ENCODE measurements at places on chromosomes 11 and 22.

- no peak for DNase-seq
These were observed 88.8 kb downstream of the CTTN start for GRCh38 chr11:70487160-70487559.

GRCh38 chr11:118281284-118281683 is 17.2 kb upstream of the MPZL2 start:
- no peak for DNase-seq

GRCh38 chr11:129021295-129021694 is 78.6 kb upstream of the TP53AIP1 start:
- no peak for DNase-seq

DNA sequence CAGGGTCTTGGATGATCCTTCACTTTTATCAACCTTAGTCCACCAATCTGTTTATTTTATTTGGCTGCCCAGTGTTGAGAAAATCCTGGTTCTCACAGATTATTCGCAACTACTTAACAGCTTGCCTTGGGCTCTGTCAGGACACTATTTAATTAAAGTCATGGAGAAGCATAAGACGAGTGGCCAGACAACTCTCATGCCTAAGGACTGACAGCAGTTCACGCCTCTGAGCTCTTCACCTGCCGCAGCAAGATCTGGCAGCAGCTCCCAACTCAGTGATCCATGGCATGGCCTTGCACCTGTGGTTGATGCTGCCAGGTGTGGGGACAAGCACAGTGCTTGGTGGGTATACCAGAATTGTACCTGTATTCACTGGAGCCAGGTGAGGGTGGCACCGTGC is 37.8 kb downstream of the HIRA start:
- DNase-seq: no peak

DNA sequence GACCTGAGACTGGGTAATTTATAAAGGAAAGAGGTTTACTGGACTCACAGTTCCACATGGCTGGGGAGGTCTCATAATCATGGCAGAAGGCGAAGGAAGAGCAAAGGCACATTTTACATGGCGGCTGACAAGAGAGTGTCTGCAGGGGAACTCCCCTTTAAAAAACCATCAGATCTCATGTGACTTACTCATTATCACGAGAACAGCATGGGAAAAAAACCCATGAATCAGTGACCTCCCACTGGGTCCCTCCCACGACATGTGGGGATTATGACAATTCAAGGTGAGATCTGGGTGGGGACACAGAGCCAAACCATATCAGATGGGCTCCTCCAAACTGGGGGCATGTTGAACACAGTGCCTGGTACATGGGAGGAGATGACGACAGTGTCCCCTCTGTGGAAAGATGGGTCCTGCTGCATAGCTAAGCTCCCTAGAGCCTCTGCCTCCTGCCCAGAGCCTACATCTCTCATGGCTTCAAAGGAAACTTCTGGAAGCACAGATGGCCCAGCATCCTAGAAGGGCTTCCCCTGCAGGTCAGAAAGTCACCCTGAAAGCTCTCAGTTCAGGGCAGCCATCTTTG is 46.1 kb downstream of the MYEOV start:
- DNase-seq: peak; percentile 7

DNA sequence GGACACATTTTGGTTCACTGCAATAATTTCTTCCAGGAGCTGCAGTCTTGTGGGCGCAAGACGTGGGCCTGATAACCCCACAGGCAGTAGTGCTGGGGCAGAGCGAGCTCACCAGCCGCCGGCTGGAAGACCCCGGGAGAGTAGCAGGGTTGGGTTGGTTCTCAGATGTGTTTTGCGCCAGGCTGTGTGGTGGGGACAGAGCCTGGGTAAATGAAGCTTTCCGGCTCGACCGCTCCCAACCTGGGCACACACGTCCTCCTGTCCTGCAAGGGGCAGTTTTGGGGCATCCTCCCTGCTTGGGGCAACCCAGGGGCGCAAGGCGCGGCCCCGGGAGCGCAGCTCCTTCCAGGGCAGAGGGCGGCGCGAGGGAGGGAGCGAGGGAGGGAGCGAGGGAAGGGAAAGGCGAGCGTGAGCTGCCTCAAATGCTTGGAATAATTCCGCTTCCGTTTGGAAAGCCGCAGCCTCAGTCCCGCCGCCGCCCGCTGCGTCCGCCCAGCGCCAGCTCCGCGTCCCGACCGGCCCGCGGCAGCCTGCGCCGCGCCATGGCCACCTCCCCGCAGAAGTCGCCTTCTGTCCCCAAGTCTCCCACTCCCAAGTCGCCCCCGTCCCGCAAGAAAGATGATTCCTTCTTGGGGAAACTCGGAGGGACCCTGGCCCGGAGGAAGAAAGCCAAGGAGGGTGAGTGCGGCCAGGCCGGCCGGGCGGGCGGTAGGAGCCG is at the start of gene PARVA:
Gene PARVA (plus strand): TSS at position 466 of the 718 bp plus-strand sequence. CDS start 77 bp downstream, at position 543.
- no peak for DNase-seq

GRCh38 chr22:28600546-28601143 is 79.0 kb downstream of the TTC28 start:
- DNase-seq: no peak

DNA sequence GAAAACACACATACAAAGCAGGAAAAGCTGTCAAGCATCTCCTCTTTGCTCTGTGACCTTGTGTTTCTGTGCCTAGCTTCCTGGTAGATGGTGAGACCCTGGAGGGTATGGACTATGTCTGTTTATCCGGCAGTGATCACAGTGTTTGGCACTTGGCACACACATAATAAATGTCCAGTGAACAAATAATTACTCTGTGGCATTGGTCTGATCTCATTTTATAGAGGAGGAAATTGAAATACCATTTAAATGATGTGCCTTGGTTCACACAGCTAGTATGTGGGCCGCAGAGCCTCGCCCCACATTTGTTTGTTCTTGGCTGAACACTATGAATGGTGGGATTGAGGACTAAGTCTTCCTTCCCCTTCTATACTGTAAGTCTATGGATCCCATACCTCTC is 104.7 kb upstream of the SPON1 start:
- DNase-seq: no peak

- DNase-seq: peak; percentile 58
These were observed 6.3 kb upstream of the KCNJ5 start for GRCh38 chr11:128884703-128885338.

- no peak for DNase-seq
These were observed 17.5 kb upstream of the MYH9 start for GRCh38 chr22:36405221-36405661.

- DNase-seq: peak; percentile 35
These were observed 19.2 kb downstream of the NECTIN1 start for GRCh38 chr11:119709638-119710346.

GRCh38 chr11:95483339-95483738 is 252.3 kb upstream of the SESN3 start:
- no peak for DNase-seq

GRCh38 chr22:36337365-36338130 is 50.2 kb downstream of the MYH9 start:
- DNase-seq: no peak

- DNase-seq: no peak
These were observed 12.1 kb downstream of the DUSP18 start for GRCh38 chr22:30655532-30655931.

DNA sequence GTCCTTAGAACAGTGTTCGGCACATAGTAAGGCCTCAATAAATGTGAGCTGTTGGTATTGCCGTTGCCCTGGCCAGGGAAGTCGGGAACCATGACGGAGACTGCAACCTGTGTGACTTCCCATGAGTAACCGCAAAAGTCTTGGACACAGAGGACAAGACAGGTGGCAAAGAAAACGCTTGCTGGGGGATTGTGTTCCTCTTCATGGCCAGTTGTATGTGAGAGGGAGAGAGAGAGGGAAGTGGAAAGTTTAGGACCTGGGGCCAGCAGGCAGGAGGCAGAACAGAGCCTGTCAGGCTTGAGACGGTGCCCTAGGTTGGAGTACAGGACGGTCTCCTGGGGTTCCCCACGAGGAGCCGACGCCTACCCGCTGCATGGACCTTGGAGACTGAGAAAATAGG is 90.2 kb downstream of the CEP164 start:
- DNase-seq: no peak

DNA sequence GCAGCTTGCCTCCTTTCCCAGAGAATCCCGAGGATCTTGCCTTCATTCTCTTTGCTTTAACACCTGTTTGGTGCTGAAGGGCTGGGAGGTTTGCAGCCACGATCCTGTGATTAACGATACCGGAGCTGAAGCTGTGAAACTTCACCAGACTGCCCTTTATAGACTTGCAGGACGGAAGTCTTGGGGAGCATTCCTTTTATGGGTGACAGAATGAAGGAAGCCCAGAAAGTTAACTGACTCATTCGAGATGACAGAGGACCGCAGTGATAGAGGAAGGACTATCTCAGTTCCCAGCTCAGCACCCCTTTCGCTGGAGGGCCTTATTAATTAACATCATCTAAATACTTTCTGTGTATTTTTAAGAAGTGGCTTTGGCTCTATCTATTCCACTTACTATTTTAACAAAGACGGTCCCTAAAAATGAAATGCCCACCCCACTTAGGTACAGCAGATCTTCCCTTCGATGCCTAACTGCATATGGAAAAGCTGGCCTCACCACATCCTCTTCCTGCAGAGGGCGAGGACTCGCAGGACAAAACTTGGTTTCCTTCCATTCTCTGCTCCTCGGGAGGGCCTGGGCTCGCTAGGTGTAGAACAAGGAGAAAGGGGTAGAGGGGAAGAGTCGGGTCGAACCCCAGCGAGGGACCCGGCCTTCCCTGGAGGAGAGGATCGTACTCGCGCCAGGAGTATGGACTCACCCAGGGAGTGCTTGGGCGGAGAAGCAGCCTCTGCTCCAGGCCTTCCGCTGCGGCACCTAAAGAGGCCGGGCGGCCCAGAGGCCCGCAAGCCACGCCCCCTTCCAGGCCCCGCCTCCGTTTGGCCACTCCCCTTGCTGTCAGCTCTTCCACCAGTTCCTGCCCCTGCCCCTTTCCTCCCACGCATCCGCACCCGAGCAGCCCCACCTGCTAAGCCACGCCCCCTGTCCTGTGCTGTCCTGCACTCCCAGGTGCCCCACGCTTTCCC is 30.7 kb upstream of the USP47 start:
- DNase-seq: peak; percentile 17

- DNase-seq: no peak
These were observed 263.9 kb downstream of the NXPE2 start for GRCh38 chr11:114942207-114942606.

GRCh38 chr22:38317995-38318715 is 922 bp upstream of the CSNK1E start:
- DNase-seq: no peak

DNA sequence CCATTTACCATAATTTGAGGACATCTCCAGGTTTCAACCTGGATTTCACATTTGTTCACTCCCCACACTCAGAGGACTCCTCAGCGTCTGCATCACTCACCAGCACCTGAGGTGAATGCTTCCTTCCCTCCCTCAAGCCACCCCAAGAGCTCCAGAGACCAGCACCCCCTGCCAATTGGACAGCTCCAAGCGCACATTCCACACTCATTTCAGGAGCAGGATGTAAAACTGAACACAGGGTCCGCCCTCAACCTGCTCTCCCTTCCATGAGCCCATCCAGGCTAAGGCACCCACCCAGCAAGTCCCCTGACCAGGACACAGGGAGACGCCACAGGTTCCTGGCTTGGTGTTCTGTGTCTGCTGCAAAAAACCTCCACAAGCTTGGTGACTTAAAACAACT is 3.9 kb downstream of the SCGB1D1 start:
- no peak for DNase-seq

- DNase-seq: no peak
These were observed 697.9 kb upstream of the ANO5 start for GRCh38 chr11:21494946-21495345.

DNA sequence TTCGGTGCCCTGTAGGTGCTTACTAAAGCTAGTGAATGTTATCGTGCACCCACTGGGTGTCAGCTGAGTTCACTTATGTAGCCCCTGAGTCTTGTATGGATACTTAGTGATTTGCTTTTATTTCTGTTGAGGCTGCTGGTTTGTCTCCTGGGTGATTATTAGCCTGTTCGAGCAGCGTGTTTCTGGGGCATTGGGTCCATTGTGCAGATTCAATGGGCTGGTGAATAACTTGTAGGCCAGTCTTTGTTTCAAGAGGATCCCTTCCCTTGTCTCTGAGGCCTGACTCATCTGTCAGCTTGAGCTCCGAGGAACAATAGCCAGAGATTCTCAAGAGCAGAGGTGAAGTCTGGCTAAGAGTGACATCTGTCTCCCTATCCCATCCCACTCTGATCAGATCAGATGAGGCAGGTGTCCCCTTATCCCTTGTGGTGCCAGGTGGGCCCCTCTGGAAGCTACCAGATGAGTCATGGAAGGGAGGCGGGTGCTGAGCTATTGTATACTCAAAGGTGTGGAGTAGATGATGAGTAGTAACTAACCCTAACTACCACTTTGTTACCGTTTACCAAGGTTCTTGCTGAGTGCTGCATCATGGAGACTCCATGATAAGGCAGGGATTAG is 3.7 kb downstream of the MIAT start:
- no peak for DNase-seq

GRCh38 chr22:35883031-35883620 is 145.5 kb downstream of the RBFOX2 start:
- no peak for DNase-seq

DNA sequence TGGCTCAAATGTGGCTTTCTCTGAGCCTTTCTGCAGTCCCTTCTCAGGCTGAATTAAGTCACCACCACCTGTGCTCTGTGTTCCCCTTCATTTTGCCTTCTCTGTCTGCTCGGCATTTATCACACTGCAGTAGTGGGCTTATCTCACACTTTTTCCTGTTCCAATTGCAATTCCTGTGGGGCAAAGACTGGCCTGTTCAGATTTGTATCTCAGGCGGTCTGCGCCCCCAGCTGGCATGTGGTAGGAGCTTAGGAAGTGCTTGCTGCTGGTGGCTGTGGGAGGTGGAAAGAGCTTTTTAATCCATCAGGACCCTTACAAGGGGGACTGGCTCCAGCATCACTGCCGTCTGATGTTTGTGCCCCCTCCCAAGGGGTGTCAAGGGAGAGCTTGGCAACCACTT is 21.2 kb downstream of the BMAL1 start:
- no peak for DNase-seq

DNA sequence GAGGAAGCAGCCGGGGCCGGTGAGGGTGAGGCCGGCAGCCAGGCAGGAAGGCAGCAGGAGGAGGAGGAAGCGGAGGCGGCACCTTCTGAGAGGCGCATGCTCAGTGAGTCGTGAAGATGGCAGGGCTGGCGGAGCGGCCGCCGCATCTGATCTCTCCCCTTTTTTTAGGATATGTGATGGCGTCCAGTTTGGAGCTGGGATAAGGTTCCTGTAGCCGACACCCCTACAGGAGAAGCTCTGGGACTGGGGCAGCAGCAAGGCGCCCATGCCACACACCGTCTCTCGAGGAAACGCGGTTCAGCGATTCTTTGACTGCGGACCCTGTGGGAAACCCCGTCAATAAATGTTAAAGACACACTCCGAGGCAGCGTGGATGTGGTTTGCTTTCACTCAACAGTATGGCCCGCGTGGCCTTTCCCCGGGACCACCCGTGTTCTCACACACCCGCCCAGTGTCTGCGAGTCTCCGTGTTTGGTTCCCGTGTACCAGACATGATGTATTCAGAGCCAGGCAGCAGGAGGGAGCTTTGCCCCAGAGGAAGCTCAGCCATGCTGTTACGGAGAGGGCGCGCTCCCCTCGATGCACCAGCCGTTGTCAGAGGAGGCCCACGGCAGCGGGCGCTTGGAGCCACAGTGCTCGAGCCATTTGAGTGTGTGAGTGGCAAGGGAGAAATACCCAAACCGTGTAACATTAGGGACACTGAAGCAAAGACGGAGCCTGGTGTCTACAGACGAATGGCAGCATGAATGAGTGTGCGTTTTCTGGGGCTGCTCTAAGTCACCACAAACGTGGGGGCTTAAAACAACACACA is 27.7 kb upstream of the PARVB start:
- DNase-seq: peak; percentile 77

- DNase-seq: no peak
These were observed 34.4 kb upstream of the DNAJB13 start for GRCh38 chr11:73916435-73916834.

- DNase-seq: no peak
These were observed 20.2 kb upstream of the OR10A5 start for GRCh38 chr11:6825231-6825744.

GRCh38 chr11:20719821-20720220 is 50.4 kb downstream of the NELL1 start:
- no peak for DNase-seq
